ENCODE measurements at places on chromosomes 4 and X.

DNA sequence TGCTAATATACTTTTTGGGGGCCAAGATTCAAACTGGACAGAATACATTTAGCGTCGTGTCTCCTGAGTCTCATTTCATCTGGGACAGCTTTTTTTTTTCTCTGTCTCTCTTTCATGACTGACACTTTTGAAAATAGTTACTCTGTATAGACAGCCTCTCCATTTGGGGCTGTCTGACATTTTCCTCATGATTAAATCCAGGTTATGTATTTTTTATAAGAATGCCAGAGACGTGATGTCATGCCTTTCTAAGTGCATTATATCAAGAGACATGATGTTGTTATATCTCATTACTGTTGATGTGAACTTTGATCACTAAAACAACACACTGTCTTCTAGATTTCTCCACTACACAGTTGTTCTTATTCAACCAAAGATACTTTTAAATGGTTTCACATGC, 199.0 kb downstream of the BANK1 start:
- no peak for DNase-seq

DNA sequence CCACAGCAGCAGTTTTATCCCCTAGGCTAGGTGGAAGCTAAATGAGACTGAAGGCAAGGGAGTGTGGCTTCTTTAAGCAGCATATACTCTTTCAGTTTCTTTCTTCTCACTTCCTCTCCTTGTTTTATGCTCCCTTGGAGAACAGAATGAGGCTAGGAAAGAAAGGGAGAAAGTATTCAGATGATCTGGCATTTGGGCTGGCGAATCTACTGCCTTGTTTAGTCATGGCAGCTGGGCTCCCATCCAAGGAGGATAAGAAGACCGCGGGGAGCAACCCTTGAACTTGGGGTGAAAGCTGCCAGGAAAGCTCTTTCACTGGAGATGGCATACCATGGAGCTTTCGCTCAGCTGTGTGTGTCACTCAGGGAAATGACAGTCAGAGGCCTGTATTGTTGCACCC, 72.1 kb downstream of the ARHGEF38 start:
- no peak for DNase-seq

DNA sequence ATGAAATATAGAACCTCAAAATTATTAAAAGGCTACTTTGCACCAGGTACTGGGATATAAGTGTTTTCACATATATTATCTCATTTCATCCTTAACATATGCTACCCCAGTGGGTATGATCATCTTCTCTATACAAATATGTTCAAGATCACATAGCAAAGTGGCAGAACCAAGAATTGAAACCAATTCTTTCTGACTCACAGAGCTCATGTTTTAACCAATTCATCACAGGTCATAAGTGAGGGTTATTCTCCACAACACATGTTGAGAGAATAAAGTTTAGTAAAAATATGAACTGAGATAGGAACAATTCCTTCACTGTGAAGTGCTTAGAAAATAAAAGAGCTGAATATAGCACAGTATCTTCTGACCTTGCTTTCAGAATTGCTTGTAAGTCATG, 442.9 kb upstream of the RASGEF1B start:
- DNase-seq: no peak

- no peak for DNase-seq
Measured at GRCh38 chr4:80781431-80781830, 249.1 kb upstream of the BMP3 start.

DNA sequence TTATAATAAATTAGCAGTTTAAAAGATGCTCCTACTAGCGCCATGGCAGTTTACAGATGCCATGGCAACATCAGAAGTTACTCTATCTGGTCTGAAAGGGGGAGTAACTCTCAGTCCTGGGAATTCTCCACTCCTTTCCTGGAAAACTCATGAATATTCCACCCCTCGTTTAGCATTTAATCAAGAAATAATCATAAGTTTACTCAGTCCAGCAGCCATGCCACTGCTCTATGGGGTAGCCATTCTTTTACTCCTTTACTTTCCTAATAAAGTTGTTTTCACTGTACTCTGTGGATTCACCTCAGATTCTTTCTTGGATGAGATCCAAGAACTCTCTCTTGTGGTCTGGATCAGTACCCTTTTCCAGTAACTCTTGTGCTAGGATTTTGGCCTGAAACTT, 52.3 kb downstream of the GUCY1B1 start:
- no peak for DNase-seq

DNA sequence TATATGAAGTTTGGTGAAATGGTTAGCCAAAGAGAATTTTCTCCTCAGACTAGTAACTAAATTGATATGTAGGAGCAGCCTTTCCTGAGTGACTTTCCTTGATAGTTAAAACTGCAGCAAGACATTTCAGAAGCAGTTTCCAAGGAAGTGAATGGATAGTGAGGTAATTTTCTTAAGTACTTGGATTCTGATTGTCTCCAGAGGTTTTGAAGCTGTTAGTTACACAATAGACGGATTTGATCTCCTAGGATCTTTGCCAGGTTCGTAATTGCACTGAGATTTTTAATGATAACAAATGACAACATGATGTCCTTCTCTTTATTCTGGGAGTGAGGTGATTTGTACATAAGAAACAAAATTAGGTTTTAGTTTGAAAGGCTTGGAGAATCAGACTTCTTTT, 29.2 kb downstream of the PRRG1 start:
- DNase-seq: no peak

- DNase-seq: no peak
Measured at GRCh38 chrX:109382332-109382731, 99.6 kb downstream of the GUCY2F start.

DNA sequence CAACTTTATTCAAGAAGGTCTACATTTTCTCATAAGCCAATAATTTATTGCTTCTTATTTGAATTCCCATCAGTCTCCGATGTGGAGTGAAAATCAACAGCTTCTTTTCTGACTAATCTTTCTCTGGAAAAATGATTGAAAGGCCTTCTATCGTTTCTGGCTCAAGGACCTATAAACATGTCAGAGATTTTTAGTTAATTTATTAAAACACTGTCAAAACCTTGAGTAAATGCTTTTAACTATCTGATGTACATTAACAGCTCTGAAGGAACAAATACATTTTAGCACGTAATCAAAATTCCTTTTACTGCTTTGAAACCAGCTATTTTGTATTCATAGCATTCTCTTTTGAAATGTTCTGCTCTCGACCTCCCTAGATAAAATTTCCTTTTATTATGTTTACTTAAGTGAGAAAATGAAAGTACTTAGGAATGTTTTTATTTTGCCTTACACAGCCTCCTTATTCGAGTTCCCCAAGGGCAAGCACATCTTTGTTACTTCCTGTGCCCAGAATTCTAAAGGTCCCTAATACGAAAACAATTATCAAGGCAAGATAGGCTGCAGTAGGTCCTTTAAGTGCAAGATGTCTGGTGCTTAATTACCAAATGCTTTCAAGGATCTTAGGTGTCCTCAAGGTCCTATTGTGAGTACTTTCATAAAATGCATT, 3.1 kb upstream of the ZFX start:
- DNase-seq: no peak

All from stimulated activated CD4-positive, alpha-beta T cell treated with anti-CD3 and anti-CD28 coated beads, Interleukin-1b, Interleukin-23, amount 100 ng/mL, for 24 hours (primary cell).